ENCODE measurements at places on chromosomes 7 and 10.
A peak's percentile ranks its signal among the peaks of the same experiment; 100 is the strongest.

DNA sequence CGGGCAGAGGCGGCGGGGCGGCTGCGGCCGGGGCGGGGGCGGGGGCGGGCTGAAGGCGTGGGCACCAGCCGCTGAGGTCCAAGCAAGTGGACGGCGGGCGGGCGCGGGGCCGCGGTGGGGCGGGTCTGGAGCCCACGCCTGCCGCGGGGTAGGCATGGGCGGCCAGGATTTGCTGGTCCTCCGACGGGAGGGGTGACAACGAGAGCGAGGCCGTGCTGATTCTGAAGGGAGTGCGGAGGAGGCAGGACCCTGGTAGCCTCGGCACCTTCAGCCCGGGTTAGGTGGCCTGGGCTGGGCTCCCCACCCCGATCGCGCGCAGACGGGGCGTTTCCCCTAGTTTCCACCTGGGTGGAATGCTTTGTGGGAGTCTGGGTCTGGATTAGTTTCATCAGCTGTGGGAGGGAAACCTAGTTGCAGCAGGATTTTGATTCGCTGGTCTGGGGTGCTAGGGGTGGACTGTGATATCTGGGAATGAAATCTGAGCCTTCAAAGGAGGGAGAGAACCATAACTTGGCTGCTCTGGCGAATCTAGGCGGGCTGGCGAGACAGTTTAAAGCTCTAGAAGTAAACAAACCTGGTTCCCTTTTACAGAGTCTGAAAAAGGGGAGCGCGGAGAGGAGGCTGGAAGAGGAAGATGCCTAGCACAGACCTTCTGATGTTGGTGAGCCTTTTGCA is 609 bp downstream of the SGPL1 start:
- DNase-seq: no peak

GRCh38 chr10:61024151-61024855 is 80.3 kb upstream of the RHOBTB1 start:
- no peak for DNase-seq

GRCh38 chr10:126063353-126063791 is 167.0 kb downstream of the FANK1 start:
- DNase-seq: no peak

GRCh38 chr10:116729243-116729642 is 13.1 kb downstream of the HSPA12A start:
- DNase-seq: no peak

- no peak for DNase-seq
These were observed 183.2 kb downstream of the AUTS2 start for GRCh38 chr7:69781412-69781846.

DNA sequence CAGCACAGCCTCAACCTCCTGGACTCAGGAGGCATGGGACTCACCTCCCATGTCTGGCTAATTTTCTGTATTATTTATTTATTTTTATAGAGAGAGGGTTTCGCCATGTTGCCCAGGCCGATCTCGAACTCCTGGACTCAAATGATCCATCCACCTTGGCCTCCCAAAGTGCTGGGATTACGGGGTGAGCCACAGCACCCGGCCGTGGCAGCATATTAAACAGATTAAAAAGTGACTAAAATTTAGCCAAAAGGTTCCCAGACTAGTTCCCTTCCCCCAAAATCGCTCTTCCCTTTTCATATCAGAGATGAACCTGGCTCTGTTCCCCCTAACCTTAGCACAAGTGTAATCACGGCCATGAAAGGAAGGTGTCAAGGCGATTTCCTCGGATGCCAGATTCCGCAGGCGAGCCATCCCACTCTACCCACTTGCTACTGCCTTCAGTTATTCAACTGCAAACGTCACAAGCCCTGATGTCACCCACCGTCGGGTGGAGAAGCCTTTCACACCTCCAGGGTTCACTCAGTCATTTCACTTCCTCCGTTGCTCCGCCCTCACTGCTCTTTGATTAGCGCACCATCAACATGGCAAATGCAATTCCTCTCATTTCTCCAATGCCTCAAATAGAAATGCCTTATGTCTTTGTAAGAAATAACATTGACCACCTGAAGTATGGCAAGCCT is 104.7 kb upstream of the RHEB start:
- no peak for DNase-seq

- DNase-seq: no peak
These were observed 66.3 kb downstream of the NEURL1 start for GRCh38 chr10:103559776-103560175.

DNA sequence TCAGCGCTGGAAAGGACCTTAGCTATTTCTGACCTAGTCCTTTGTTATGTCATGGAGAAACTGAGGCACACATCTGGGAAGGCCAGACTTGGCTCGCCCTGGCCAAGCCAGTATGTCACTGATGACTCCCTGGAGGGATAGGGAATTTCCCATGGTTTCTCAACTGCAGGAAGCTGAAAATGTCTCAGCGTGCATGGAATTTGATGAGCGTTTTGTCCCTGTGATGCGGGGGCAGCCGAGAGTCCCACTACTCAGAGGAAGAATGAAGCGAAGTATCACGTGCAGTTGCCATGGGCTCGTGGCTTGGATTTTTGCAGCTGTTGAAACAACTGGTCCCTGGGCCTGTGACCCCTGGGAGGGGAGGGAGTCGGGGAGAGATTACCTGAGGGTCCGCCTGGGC is 44.8 kb downstream of the CLIP2 start:
- DNase-seq: no peak

- no peak for DNase-seq
These were observed 48.6 kb upstream of the NOBOX start for GRCh38 chr7:144452064-144452463.

GRCh38 chr7:139909379-139910050 is 80.5 kb downstream of the TBXAS1 start:
- no peak for DNase-seq

DNA sequence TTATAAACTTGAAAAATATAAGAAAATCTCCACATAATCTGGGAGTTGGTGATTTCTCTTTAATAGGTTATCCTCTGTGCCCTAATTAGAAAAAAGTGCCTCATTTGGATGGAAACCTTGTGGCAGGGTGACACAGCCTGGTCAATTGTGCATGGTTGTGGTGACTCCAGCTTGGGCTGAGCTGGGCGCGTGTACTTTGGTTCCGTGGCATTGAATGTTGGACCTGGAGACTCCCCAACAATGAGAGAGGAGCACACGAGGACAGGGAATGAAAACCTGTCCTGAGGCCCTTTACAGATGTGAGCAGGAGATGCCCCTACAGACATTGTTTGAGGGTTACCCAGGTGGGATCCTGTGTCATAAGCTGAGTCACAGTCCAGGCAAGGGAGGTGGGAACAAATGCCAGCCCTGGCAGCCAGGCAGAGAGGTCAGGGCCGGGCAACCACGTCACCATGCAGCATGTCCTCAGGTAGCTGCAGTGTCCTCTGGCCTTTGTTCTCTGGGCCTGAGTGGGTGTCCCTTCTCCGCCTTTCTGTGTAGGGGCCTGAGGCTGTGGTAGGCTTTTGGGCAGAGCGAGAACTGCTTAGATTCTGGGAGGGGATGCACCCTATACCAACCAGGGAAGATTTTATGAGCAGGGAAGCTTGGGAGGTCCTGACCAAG is 147.4 kb upstream of the TBX20 start:
- DNase-seq: no peak

DNA sequence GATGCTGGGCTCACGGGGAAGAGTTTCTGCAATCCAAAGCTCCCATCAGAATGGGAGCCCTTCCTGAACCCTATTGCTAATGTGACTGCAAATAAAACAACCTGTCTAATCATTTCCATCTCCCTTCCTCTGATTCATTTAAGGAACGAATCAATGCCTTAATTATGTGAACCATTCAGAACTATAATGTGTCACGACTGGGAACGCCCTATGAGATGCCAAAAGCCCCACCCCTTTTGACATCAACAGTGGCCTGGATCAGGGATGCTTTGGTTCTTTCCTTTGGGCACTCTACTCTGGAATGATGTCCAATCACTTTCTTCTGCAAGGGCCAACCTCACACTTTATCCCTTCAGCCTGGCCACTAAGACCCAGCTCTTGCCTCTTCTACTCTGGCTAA is 195.4 kb upstream of the AOAH start:
- DNase-seq: no peak

GRCh38 chr10:128739930-128740329 is 613.7 kb upstream of the MKI67 start:
- no peak for DNase-seq

DNA sequence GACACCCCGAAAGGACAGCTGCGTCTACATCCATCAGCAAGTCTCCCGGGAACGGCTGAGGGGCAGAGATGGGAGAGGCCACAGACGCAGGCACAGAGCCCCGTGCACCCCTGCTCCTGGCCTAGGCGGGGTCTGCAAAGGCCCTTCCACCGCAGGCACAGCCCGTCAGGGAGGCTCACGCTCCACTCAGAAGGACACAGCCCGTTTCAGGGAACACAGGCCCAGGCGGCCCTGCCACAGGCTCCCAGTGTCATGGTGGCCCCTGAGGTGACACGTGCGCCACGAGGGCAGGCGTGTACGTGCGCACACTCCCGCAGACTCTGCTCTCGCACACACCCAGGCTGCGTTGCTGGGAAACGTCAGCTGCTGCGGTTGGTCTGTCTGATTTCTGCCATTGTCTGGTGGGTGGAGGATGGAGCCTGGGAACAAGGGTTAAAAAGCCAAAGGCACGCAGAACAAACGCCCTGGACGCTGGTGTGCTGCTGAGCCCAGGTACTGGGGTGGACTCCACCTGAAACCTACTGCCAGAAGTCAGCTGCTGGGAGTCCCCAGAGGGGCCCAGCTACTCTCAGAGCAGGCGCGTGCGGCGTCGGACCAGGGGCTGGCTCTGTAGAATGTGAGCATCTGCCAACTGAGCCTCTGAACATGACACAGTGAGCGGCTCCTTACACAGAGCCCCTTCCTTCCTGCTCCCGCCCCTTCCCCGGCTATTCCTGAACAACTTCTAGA is 13.1 kb downstream of the GPER1 start:
- no peak for DNase-seq

- peak; percentile 90 for DNase-seq
These were observed 8.3 kb downstream of the TSPAN14 start for GRCh38 chr10:80462299-80462980.

DNA sequence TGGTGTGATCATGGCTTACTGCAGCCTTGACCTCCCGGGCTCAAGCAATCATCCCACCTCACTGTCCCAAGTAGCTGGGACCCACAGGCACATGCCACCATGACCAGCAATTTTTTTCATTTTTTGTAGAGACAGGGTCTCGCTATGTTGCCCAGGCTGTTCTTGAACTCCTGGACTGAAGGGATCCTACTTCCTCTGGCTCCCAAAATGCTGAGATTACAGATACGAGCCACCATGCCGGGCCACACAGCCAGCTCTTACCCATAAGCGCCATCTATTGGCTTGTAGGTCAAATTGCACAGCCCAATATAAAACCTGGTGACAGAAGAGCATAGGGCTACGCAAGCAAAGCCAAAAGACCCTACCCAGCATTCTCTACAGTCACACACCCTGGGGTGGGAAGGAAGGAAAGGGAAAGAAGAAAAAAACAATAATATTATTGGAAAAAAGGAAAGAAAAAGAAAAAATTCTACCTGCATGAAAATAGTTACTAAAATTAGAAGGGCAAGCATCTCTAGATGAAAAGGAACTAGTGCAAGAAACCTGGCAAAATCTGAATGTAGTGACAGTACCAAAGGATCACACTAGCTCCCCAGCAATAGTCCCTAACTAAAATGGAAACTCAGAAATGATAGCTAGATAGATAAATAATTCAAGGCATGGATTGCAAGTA is 29.4 kb upstream of the AMPH start:
- no peak for DNase-seq

GRCh38 chr7:69908454-69908853 is 310.2 kb downstream of the AUTS2 start:
- no peak for DNase-seq

DNA sequence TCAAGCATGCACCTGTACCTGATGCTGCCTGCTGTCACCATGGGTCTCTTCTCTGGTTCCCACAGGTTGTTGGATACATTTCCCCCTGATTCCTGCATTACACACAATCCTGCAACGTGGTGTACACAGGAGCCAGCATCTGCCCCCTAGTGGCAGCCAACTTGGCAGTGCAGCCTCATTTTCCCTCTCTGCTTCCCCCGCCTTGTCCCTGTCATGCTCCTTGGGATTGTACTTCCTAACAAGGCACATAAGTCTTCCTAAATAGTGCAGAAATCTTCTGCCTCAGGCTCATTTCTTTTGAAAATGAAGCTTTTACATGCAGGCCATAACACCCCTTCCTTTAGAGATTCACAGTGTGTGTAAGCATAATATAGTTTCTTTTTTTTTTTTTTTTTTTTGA is 387.5 kb downstream of the CCSER2 start:
- no peak for DNase-seq

DNA sequence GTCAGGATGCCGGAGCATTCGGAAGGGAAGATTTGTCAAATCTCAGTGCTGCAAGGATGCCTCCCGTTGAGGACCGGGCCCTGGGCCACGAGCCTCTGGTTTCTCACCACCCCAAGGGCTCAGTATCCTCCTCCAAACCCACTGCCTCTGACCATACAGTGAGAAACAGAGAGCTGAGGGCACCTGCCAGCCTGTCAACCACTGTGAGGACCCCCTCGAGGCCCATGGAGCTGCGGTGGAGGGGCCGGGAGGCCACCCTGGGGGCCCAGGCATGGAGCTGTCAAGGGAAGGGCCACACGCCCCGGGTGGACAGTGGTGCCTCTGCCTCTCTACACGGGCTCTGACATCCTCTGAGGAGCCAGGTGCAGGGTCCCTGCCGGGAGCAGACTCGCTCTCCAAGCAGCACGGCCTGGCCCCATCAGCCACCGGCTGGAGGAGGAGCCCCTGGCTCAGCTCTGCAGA is 248.0 kb upstream of the TCERG1L start:
- DNase-seq: no peak

GRCh38 chr7:124130-124949 is 68.0 kb upstream of the FAM20C start:
- no peak for DNase-seq

GRCh38 chr10:117936141-117936540 is 110.6 kb downstream of the RAB11FIP2 start:
- no peak for DNase-seq

DNA sequence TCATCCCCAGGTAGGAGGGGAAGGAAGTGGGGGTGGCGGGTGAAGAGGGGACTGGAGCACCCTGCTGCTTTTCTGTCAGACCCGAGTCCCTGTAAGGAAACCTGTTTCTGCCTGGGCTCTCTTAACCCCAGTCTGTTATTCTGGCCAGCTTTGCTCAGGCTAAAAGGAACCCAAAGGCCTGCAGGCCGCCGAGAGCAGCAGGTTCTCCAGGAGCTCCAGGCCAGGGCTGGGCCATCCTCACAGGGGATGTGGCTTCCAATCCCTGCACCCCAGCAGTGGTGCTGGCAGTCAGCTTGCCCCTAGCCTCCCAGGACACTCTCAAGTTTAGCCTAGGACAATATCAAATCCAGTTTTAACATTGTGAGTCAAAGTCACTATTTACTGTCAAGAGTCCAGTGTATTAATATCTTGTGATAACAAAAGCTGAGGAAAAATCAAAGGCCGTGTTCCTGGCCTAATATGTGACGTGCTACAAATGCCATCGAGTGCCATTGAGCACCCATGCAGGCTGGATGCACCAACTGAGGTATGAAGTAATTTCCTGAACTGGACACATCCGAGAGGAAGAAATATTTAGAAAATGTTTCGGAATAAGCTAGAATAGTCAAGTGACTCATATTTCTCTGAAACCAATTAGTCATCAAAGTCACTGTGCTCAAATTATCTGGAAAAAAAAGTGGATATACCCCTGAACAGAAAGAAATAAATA is 7.0 kb downstream of the PKD1L1 start:
- no peak for DNase-seq

GRCh38 chr7:47402941-47403866 is 178.7 kb downstream of the TNS3 start:
- no peak for DNase-seq
